Chondrocyte (in vitro differentiated cells): ENCODE measurements at places on chromosomes 11 and 22. TPM values are rescaled to one million over a fixed set of nuclear protein-coding genes. Genes with fewer than 3 reads are reported as not detected.

DNA sequence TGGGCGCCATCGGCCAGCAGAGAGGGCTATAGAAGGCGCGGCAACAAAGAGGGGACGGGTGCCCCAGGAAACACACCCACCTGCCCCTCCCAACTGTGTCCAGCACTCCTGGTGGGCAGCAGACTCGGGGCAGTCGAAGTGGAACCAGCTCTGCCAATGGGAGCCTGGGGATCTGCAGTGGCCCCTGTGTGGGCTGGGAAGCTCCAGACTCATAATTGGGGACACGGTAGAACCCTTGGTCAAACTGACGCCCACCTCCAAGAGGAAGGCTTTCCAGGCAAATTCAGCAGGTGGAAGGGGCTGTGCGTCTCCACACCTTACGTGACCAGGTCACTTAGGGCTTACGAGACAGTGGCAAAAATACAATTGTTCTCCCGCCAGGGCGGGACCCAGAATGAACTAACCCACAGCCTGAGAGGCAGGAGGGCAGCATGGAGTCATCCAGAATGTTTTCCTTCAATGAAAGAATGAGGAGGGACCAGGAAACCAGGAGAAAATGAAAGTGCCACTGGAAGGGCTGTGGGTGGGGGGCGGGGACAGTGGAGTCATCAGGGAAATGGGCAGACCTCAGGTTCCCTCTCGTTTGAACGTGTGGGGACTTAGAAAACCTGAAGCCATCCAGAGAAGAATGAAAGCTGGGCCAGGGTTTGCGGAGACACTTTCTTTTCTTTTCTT, 53.2 kb upstream of the SHANK2 start:
- peak; percentile 63 for DNase-seq

DNA sequence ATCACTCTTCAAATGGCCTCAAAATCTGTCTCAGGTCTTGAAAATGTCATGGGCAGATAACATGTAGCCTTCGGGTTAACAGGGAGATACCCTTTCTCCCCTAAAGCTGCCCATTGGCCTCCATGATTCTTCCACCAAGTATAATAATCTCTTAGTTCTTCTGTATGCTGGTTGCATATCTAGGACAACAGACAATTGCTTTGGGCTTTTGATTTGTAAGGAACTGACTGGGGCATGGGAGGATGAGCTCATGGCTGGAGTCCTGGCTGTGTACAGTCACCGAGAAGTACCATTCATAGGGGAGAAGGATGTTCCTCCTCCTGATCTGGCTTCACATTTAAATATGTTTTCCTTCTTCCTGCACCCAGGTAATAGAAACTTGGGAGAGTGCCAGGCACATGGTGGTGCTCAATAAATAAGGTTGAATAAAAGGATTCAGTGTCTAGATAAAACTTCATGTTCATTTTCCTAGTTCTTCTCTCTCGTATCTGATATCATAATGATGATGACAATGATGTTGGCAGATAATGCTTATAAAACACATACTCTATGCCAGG, 2.8 kb upstream of the AMPD3 start:
- no peak for DNase-seq

The NAALADL1 gene
- not detected in 3 replicates for total RNA-seq

GRCh38 chr11:65716774-65717405, 3.7 kb downstream of the RNASEH2C start:
- no peak for DNase-seq

DNA sequence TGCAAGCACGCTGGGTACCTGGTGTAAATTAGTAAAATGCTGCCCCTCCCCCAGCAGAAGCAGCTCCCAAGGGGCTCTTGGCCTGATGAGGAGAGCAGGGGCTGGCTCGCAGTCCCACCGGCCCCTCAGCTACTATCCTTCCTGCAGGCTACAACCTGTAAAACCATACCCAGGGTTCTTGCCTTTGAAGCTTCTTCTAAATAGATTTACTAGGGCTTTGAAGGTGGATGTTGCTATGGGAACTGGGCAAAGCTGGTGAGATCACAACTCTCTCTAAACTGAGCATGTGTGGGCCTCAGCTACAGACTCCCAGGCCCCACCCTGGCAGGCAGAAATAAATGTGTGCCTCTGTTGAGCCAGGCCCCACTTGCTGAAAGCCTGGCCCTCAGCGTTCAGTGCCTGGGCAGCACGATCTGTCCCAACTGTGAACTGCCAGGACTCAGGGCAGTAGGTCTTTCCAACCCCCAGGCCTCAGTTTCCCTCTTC, 18.5 kb downstream of the CD5 start:
- DNase-seq, result peak; percentile 40

The FGF19 gene
- not detected in 3 replicates for total RNA-seq
